ENCODE measurements at places on chromosomes 2 and 18. TPM values are rescaled to one million over a fixed set of nuclear protein-coding genes. Genes with fewer than 3 reads are reported as not detected.

Gene KLHL14
- not detected for total RNA-seq

Gene BOK
- 4.5 TPM for total RNA-seq

Gene VWA3B
- total RNA-seq, result 0.38 TPM

Gene GALNT14
- total RNA-seq, result 0.38 TPM

Gene IL18RAP
- 0.30 TPM for total RNA-seq

Gene CELF4
- not detected for total RNA-seq

Gene HADHB
- total RNA-seq, result 1,782 TPM
